ENCODE measurements at places on chromosomes 11 and 22.

GRCh38 chr11:94550513-94550912 lies 6.8 kb downstream of the FUT4 start:
- no peak for DNase-seq

DNA sequence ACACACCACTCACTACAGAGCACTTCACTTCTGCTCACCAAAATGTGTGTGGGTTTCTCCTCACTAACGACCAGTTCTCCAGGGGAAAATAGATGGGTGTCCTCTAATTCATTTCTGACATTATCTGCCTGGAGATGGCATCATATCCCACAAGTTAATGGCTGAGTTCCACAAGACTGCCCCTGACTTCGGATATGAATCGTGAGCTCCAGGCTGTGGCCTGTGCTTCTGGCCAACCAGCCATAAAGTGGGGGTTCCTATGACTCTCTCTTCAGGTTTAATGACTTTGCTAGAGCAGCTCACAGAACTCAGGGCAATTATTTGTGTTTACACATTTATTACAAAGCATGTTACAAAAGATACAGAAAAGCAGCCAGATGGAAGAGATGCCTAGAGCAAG lies 113.0 kb upstream of the SYT13 start:
- no peak for DNase-seq

GRCh38 chr11:15937601-15938120 lies 418.7 kb downstream of the SOX6 start:
- no peak for DNase-seq

DNA sequence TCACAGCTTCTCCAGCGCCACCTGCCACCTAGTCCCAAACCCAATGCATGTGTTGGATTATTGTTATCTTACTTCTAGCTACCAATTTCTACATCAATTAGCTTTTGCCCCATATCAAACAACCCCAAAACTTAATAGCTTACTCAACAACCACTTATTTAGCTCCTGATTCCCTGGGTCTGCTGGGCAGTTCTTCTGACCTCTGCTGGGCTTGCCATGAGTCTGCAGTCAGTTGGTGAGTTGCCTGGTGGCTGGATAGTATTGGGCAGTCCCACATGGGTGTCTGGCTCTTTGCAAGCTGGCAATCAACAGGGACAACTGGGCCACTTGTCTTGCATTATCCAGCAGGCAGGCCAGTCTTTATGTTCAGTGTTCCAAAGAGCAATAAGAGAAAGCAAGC lies 13.6 kb upstream of the MS4A15 start:
- DNase-seq, result no peak

DNA sequence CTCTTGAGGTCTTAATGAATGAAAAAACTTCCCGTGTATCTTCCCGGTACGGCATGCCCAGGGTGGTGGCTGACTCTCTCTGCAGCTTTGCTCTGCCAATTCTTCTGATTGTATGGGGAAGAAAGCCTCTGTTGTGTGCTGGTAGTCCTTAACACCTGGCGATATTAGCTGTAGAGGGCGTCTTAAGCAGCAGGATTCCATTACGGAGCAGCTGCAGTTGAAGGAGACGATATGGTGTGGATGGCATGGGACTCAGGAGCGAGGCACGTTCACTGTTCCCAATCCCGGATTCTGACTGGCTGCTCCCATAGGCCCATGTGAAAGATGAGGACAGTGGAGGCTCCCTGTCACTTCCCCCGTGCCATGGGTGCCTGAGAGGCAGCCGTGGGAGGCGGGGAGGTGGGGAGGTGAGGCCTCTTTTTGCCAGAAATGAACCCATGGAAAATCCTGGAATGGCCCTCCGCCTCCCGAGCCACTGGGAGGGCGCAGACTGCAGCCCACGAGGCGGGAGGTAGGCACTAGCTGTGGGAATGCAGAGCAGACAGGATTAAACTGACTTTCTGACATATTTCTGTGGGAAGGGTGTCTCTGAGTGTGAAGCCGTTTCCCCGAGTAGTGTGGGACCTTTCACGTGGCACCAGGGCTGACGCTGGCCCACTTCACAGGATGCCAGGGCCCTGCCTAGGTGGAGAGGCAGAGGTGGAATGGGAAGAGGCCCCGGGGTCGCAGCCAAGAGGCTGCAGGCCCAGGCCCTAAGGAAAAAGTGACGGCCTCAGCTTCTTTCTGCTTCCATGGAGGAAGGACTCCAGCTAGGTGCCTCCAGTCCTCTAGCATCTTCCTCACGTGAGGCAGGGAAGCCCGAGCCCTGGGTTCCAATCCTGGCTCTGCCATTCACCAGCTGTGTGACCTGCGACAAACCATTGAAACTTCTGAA lies 121.4 kb upstream of the CD82 start:
- no peak for DNase-seq

GRCh38 chr11:78660471-78660870 lies 85.8 kb upstream of the NARS2 start:
- no peak for DNase-seq

DNA sequence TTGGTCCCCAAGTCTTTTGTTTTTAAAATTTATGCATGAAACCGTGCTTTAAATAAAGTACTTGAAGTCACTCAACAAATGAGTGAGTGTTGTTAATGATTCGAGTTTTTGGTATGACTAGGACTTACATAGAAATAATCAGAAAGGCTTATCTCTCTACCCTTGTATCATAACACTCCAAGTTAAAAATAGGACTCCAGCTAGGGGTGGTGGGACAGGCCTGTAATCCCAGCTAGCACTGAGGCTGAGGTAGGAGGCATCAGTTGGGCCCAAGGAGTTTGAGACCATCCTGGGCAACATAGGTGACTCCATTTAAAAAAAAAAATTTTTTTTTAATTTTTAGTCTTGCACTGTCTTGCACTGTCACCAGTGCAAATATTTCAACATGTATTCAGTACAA lies 55.6 kb downstream of the BCL2L13 start:
- no peak for DNase-seq

GRCh38 chr11:70944636-70945035 lies 307.7 kb downstream of the SHANK2 start:
- DNase-seq, result no peak

All from stimulated activated naive CD4-positive, alpha-beta T cell treated with Interleukin-2 at 50 U/mL for 16 hours (primary cell).